Activated CD8-positive, alpha-beta T cell treated with anti-CD3 and anti-CD28 coated beads for 36 hours (primary cell): ENCODE measurements at places on chromosomes 2 and 18. TPM values are rescaled to one million over a fixed set of nuclear protein-coding genes. Genes with fewer than 3 reads are reported as not detected.

- DNase-seq = peak; percentile 76
- no peak overlapping the region for H3K4me3 ChIP-seq
- H3K36me3 ChIP-seq = no peaks in the 10 kb centered on the region
- peaks cover 3% of the 10 kb centered on the region for H3K4me1 ChIP-seq
- peaks cover 7% of the 10 kb centered on the region for H3K27me3 ChIP-seq
These were observed 16.5 kb downstream of the TWIST2 start for GRCh38 chr2:238864207-238865014.

GRCh38 chr2:49111456-49111855, 42.9 kb downstream of the FSHR start:
- no peak for DNase-seq
- no peak overlapping the region for H3K27ac ChIP-seq
- H3K36me3 ChIP-seq = no peaks in the 10 kb centered on the region
- H3K4me3 ChIP-seq = no peak overlapping the region
- no peaks in the 10 kb centered on the region for H3K27me3 ChIP-seq
- no peaks in the 10 kb centered on the region for H3K4me1 ChIP-seq

Gene MC4R
- not detected for total RNA-seq

Gene REG1B
- total RNA-seq = not detected
